Calu3 (cell line): ENCODE measurements at places on chromosomes 11 and 22.

DNA sequence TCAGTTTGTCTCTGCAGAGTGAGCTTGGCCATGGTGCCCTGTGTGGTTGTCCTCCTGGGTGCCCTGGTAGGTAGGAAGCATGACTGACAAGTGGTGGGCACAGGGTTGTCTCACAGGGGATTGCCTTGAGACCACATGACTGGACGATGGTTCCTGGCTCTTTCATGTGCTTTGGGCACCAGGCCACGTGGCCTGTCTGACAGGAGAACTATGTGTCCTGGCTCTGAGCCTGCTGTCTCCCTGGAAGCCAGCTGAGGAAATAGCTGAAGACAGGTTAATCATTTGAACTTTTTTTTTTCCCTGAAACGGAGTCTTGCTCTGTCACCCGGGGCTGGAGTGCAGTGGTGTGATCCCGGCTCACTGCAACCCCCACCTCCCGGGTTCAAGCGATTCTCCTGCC lies 93.2 kb downstream of the LDLRAD3 start:
- peak; percentile 13 for DNase-seq

GRCh38 chr11:129595038-129595962 lies 219.7 kb downstream of the BARX2 start:
- no peak for DNase-seq

DNA sequence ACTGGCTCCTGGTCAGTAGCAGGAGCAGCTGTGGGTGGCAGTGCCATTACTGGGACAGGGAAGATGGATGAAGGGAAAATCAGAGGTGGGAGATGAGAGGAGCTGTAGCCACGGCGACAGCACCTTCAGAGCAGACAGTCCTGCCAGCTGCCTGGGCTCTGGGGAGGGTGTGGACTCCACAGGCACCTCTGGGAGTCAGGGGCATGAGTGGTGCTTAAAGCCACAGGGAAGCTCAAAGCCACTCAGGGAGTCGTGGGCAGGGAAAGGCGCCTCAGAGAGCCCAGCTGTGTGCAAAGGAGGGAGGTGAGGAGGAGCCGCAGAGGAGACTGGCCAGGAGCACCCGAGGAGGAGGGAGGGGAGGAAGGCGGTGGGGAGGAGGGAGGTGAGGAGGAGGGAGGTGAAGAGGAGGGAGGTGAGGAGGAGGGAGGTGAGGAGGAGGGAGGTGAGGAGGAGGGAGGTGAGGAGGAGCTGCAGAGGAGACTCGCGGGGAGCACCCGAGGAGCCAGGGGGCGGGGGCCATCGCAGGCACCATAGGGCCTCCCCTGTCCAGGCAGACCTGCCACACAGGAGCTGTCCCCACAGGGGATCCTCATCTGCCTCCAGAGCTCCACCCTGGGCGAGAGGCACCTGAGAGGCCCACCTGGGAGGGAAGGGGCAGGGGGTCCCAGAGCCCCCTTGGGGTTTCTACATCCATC lies 977.6 kb downstream of the BRD1 start:
- no peak for DNase-seq

DNA sequence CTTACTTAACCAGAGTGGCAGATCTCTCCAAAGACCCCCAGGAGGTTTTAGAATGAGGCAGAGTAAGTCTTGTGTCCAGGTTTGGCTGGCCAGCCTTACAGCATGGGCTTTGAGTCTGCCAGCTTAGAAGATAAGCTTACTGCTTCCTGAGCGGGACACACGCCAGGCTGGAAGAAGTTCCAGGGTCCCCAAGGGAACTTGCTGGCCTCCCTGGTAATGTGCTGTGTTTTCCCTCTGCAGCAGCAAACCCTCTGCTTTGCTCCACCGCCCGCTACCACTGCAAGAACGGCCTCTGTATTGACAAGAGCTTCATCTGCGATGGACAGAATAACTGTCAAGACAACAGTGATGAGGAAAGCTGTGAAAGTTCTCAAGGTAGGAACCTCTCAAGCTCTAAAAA lies 154.2 kb downstream of the LDLRAD3 start:
- no peak for DNase-seq

- peak; percentile 9 for DNase-seq
Observed at GRCh38 chr11:94196363-94196762, 67.7 kb downstream of the PANX1 start.

DNA sequence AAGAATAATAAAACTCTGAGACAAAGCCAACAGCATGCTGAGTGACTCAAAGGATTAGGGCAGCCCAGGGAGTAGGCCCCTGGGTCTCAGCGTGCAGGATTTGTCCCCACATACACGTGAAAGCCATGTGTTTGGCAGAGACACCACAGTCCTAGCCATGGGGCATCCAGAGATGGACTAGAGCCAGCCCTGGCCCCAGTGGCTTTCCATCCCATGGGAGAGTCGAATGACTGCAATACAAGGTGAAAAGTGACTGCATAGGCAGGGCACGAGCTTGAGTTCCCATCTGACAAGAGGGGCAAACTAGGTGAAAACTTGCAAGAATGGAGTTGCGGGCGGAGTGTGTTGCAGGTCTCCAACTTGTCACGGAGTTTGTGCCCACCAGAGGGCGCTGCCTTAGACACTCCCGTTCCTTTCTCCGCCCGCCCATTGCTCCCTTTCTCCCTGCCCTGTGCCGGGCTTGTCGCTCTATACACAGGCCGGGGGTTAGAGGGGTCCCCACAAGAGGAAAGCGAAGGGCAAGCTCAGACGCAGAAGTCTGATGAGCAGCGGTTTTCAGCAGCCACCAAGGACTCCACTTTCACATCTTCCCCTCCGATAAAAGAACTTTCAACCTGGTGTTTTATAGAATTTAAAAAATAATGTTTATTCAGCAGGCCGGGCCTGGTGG lies 24.2 kb downstream of the TSKU start:
- peak; percentile 90 for DNase-seq

GRCh38 chr22:27740202-27740748 lies 61.3 kb downstream of the MN1 start:
- DNase-seq: no peak

- no peak for DNase-seq
Observed at GRCh38 chr11:69003866-69004367, 9.1 kb downstream of the MRGPRF start.

DNA sequence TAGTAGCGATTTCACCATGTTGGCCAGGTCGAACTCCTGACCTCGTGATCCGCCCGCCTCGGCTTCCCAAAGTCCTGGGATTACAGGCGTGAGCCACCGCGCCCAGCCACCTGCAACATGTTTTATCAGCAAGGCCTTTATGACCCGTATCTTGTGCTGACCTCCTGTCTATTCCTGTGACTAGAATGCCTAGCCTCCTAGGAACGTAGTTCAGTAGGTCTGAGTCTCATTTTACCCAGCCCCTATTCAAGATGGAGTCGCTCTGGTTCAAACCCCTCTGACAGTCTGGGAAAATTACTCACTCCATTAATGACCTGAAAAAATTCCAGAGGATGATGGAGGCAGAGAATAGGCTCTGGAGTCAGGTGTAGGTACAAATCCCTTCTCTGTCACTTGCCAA lies 30.0 kb upstream of the CXCR5 start:
- DNase-seq: no peak

- DNase-seq: no peak
Observed at GRCh38 chr11:61636676-61637075, 43.5 kb upstream of the DAGLA start.

DNA sequence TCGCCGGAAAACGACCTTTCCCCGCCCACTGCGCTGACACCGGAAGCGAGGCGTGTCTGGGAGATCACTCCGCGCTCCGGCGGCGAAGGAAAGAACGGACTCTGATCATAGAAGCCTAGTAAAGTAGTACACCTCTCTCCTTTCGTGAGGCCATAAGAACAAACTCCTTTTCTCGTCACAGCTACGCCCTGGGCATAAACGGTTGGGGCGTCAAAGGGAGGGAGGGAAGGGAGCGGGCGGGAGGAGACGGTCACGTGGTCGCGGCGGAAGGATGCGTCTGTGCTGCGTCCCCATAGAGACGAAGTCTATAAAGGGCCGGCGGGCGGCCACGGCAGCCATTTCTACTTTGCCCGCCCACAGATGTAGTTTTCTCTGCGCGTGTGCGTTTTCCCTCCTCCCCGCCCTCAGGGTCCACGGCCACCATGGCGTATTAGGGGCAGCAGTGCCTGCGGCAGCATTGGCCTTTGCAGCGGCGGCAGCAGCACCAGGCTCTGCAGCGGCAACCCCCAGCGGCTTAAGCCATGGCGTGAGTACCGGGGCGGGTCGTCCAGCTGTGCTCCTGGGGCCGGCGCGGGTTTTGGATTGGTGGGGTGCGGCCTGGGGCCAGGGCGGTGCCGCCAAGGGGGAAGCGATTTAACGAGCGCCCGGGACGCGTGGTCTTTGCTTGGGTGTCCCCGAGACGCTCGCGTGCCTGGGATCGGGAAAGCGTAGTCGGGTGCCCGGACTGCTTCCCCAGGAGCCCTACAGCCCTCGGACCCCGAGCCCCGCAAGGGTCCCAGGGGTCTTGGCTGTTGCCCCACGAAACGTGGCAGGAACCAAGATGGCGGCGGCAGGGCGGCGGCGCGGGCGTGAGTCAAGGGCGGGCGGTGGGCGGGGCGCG lies at the start of gene ATF4:
Gene ATF4, plus strand, starts transcription at position 337 of the 880 bp plus-strand sequence. CDS start 884 bp downstream, outside the sequence.
- DNase-seq: peak; percentile 89

DNA sequence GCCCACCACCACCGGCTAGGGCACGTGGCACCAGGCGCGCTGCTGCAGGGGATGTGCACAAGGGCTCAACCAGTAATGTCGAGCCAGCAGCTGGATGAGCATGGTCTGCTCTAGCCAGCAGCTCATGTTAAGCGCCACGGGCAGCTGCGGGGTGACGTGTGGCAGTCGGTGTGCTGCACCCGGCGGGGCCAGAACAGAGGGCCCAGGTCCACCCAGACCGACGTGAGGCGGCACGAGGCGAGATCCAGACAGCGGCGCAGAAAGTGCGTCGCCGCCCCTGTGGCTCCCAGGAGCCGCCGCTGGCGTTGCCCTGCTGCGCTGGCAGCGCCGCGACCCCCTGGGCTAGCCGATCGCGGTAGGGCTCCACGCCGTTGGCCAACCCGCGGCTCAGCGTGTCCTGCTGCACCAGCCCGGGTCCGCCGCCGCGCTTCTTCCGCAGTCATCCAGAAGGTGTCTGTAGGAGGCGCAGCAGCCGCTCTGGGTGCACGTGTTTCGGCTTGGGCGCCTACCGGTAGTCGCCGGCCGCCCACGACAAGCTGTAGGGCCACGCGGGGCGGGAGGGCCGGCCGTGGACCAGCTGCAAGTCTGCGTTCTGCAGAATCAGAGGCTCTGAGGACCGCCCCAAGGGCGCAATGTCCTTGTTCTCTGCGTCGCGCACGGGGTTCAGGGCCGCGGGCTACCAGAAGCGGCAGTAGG lies 4.6 kb upstream of the GALR3 start:
- peak; percentile 66 for DNase-seq

- no peak for DNase-seq
Observed at GRCh38 chr11:75721852-75722668, 4.4 kb downstream of the MOGAT2 start.

DNA sequence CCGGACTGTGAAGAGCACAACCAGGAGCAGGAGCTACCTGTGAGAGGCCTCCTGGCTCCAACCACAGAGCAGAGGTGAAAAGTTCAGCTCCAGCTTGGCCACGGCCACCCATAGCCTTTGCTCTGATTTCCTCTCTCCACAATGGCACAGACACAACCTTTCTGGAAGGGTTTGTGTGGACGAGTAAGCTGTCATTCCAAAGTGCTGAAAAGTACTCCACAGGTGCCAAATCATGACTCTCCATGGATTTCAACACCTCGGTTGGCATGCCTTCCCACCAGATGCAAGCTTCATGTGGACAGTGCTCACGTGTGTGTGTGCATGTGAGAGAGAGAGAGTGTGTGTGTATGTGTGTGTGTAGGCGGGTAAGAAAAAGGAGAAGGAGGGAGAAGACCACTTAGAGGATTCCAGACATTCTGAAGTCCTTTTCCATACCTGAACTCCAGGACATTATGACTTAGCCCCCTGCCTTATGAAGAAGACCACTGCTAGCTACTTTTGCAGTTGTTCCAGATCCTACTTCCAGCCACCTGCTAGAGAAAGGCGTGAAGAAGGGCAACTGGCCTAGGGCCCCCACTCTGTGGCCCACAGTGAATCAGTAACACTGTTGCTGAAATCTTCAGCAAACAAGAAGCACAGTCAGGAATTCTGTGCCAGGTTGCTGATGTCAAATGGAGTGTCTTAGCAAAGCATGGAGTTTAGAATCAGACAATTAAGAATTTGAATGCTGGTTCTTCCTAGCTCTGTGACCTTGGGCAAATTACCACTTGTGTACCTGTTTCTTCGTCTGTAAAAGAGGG lies 13.9 kb upstream of the NAV2 start:
- DNase-seq: no peak

GRCh38 chr22:30514252-30514651 lies 8.8 kb upstream of the SEC14L4 start:
- DNase-seq: no peak

GRCh38 chr11:114185436-114185835 lies 110.8 kb upstream of the NNMT start:
- DNase-seq: no peak

- DNase-seq: no peak
Observed at GRCh38 chr11:117087446-117087845, 10.8 kb downstream of the SIK3 start.

- DNase-seq: no peak
Observed at GRCh38 chr11:92546603-92547002, 322.0 kb downstream of the FAT3 start.

DNA sequence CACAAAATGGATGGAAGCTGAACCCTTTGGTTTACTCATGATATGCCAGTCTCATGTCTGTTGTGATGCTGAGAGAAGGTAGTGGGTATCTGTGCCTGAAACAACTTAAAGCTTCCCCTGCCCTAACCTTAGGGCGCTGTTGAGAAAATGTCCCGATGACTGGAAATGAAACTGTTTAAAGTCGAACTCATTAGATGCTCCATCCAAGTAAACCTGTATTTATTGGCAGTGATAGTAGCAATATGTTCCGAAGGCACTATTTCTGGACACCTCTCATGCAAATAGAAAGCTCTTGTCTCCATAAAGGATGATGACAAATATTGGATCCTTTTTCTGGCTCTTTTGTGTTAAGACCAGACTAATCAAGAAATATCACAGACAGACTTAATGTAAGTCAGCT lies 86.2 kb downstream of the GRAMD1B start:
- no peak for DNase-seq

- DNase-seq: no peak
Observed at GRCh38 chr11:60710482-60710881, 11.1 kb downstream of the MS4A8 start.

- no peak for DNase-seq
Observed at GRCh38 chr11:36230779-36231699, 58.2 kb downstream of the COMMD9 start.

DNA sequence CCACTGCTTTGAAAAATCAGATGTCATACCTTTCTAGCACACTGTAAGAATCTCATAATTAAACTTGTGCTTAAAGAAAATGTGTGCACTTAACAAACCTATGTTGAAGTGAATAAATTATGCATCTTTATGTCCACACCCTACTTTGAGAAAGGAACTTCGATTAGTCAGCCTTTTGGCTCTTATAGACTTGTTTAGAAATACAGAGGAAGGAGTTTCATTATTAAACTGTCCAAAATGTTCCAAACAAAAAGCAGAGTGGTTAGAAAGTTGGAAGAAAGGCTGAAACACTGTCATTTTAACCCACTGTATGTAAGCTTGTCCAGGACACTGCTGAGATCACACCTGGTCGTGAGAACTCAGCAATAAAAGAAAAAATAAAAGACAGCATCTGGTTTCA lies 863.2 kb upstream of the CHORDC1 start:
- DNase-seq: no peak
